ENCODE measurements at places on chromosomes 1 and 21. TPM values are rescaled to one million over a fixed set of nuclear protein-coding genes. Genes with fewer than 3 reads are reported as not detected.

GRCh38 chr1:223308136-223308535 lies 55.8 kb downstream of the SUSD4 start:
- DNase-seq, result no peak

- peak; percentile 21 for DNase-seq
Measured at GRCh38 chr1:189960769-189961168, 516.9 kb downstream of the BRINP3 start.

GRCh38 chr1:88175120-88175630 lies 508.9 kb upstream of the PKN2 start:
- peak; percentile 75 for DNase-seq

- no peak for DNase-seq
Measured at GRCh38 chr1:33119532-33120217, 38.7 kb downstream of the AZIN2 start.

DNA sequence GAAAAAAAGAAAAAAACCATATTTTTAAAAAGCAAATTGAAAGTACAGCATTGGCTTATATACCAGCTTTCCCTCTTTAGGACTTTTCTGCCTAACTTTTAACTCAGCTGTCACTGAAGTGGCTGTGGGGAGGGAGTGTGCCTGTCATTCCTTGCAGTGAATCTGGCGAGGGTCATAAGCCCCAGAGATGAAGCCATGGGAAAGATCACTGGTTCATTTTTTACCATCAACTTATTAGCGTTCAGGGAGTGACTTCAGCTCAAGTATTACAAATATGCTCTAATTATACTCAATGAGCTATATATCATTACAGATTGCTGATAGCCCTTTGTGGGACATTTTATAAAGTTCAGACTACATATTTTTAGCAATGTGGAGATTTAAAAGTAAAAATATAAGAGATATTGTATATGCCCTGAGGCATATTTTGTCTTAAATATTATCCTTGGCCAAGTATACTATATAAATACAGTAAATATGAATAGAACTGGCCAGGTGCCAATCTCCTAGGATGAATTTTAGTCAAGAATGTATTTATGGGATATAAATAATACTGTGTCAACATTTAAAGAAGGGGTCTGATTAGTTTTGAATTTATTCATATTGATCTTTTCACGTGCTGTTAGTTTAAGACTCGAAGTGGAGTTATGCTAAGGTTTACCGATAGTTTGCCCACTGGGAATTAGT lies 4.4 kb downstream of the TGFB2 start:
- DNase-seq, result no peak

- DNase-seq, result no peak
Measured at GRCh38 chr1:234488054-234489006, 9.4 kb upstream of the TARBP1 start.

- DNase-seq, result no peak
Measured at GRCh38 chr1:169260478-169261151, 107.0 kb downstream of the NME7 start.

DNA sequence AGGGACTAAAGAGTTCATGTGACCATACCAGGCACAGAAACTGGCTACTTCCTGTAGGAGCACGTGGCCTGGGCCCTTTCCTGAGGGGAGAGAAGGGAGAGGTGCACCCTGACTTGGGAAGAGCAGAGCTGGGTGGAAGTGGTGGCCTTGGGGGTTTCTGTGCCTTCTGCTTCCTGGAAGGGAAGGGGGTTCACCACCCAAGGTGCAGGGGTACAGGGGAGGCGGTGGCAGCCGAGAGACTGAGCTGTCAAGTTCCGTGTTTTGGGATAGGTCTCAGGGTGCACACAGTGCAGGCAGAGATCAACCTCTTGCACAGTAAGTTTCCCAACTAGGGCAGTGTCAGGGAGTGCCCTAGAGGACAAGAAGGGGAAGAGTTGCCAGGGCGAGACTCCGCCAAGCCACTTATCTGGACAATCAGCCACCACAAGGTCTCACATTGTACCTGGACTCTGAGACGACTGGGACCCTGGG lies 10.1 kb downstream of the HECTD3 start:
- DNase-seq, result no peak

- DNase-seq, result no peak
Measured at GRCh38 chr1:24481843-24482610, 20.6 kb upstream of the RCAN3 start.

The CYP4Z1 gene
- total RNA-seq, result not detected

All from renal cortical epithelial cell (primary cell).